ENCODE measurements at places on chromosomes 2 and 18. TPM values are rescaled to one million over a fixed set of nuclear protein-coding genes. Genes with fewer than 3 reads are reported as not detected.

GRCh38 chr2:19609266-19609665, 250.8 kb upstream of the OSR1 start:
- H3K27ac ChIP-seq = no peak overlapping the region
- no peaks in the 10 kb centered on the region for H3K36me3 ChIP-seq
- no peak for DNase-seq
- H3K4me3 ChIP-seq = no peak overlapping the region

- H3K4me1 ChIP-seq = peaks cover 14% of the 10 kb centered on the region
- H3K36me3 ChIP-seq = no peaks in the 10 kb centered on the region
- no peaks in the 10 kb centered on the region for H3K27me3 ChIP-seq
- no peak overlapping the region for H3K4me3 ChIP-seq
- no peak for DNase-seq
Measured at GRCh38 chr2:23549821-23550530, 165.0 kb downstream of the KLHL29 start.

DNA sequence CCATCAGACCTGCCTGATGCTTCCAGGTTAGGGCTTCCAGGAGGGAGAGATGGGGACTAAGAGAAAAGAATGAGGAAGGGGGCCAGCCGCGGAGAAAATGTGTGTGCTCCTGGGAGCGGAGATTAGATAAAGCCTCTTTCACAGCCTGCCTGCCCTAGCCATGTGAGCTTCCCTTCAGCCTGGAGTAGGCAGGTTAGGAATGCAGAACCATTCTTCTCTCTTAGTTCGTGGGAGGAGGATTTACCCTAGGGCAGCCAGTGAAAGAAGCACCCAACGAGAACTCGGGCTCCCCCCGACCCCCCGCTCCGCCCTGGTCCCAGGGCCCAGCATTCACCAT, 36.1 kb downstream of the POMC start:
- H3K36me3 ChIP-seq = no peaks in the 10 kb centered on the region
- H3K4me3 ChIP-seq = no peak overlapping the region
- H3K27me3 ChIP-seq = no peaks in the 10 kb centered on the region
- peaks cover 2% of the 10 kb centered on the region for H3K4me1 ChIP-seq
- H3K27ac ChIP-seq = no peak overlapping the region

SAG gene
- total RNA-seq = not detected

CRYBA2 gene
- not detected for total RNA-seq

ALKAL2 gene
- 57.1 TPM for total RNA-seq

All from ovary (tissue), 10 donors.